ENCODE measurements at places on chromosomes 4 and X. TPM values are rescaled to one million over a fixed set of nuclear protein-coding genes. Genes with fewer than 3 reads are reported as not detected.

SLC6A8 gene
- 122 TPM for total RNA-seq

TMPRSS11B gene
- total RNA-seq: not detected

DNA sequence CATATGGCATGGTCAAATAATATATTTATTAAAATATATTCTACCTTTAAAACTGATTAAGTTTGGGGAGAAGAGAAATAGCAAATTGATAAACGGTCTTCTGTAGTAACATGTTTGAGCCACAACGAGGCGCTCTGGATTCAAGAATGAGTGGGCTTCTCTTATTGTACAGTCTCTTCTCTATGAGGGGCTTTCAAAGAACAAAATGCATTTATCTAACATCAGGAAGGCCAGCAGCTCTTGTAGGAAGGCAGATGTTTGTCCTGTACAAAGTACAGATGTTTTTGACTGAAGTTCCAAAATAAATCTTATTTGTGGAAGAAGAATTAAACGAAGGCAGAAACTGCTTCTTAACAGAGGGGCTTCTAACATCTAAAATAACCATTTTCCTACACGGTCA lies 153.6 kb downstream of the RASL11B start:
- H3K27ac ChIP-seq: no peak overlapping the region
- H3K36me3 ChIP-seq: no peaks in the 10 kb centered on the region
- no peaks in the 10 kb centered on the region for H3K27me3 ChIP-seq
- H3K4me3 ChIP-seq: no peak overlapping the region
- H3K4me1 ChIP-seq: peaks cover 12% of the 10 kb centered on the region

GRCh38 chr4:160450876-160451275 lies 1348.0 kb downstream of the RAPGEF2 start:
- H3K4me1 ChIP-seq: no peaks in the 10 kb centered on the region
- no peaks in the 10 kb centered on the region for H3K27me3 ChIP-seq
- no peaks in the 10 kb centered on the region for H3K36me3 ChIP-seq
- no peak overlapping the region for H3K27ac ChIP-seq

DNA sequence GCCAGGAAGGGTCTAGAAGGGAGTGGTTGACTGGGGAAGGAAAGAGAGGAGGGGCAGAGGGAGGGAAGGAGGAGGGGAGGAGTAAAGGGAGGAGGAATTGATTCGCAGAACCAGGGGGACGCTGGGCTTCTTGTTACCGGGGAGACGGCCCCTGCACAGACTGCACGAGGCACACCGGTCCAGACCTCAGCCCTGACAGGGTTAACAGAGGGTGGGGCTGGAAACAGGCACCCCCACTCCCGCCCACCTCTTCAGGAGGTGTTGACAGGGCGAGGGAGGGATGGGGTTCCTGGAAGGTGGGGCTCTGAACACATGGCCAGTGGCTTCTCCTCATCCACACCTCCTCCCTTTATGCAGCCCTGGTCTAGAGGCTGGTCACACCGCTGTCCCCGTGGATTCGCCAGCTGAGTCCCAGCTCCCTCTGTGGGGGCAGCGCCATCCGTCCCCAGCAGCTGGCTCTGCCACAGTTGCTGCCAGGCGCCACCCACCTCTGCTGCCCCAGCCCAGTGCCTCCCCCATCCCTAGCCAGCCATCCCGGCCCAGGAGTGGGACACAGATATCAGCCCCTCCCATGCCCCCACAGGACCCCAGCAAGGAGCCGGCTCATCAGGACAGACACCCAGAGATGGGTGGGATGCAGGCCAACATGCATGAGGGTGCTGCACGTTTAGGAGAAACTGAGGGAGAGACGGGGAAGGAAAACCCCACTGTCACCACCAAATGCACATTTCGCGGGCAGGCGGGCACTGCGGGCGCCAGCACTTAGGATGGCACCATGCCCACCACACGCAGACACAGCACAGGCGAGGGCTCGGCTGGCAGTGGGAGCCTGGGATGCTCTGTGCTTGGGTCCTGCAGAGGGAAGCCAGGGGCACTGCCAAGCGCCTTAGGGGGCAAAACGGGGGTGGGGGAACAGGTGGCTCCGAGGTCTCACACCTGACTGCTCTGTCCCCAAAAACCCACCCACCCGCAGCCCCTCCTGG lies 87.6 kb downstream of the ABLIM2 start:
- no peak for DNase-seq
- H3K4me3 ChIP-seq: no peak overlapping the region
- peaks cover 71% of the 10 kb centered on the region for H3K27me3 ChIP-seq
- no peaks in the 10 kb centered on the region for H3K4me1 ChIP-seq

DNA sequence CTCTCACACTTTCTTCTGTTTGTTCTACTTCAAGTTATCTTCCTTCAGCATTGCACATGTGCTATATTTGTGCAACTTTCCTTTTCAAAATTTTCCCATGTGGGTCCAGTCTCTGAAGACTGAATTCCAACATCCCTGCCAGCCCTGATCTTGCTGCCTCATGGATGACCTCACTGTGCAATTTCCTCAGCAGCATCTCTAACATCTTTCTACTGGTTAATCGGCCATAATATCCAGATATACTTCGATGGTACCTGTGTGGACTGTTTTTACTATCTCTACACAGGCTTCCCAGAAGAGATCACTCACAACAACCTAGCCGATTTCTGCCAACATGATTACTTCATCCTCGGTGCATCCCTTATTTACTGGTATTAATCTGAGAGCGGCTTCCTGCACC lies 41.5 kb downstream of the GPM6A start:
- H3K36me3 ChIP-seq: no peaks in the 10 kb centered on the region
- DNase-seq: no peak
- no peak overlapping the region for H3K27ac ChIP-seq
- no peaks in the 10 kb centered on the region for H3K27me3 ChIP-seq
- H3K4me1 ChIP-seq: no peaks in the 10 kb centered on the region
- no peak overlapping the region for H3K4me3 ChIP-seq
